ENCODE measurements at places on chromosomes 4 and X.

- no peaks in the 10 kb centered on the region for H3K27me3 ChIP-seq
- no peak overlapping the region for H3K27ac ChIP-seq
- no peak for DNase-seq
- H3K4me1 ChIP-seq: peaks cover 10% of the 10 kb centered on the region
Observed at GRCh38 chr4:829761-830600, 4.1 kb upstream of the CPLX1 start.

DNA sequence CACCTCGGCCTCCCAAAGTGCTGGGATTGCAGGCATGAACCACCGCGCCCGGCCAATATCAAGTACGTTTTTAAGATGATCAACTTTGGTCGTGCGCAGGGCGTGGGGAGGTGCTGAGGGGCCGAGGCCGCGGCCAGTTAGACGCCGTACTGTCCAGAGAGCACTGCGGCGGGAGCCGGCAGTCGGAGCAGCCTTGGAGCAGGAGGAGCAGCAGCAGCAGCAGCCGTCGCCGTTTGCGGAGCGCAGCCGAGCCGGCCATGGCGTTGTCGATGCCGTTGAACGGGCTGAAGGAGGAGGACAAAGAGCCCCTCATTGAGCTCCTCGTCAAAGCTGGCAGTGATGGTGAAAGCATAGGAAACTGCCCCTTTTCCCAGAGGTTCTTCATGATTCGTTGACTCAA, 8.5 kb upstream of the USP9X start:
- H3K27ac ChIP-seq: no peak overlapping the region
- no peaks in the 10 kb centered on the region for H3K4me1 ChIP-seq
- H3K27me3 ChIP-seq: no peaks in the 10 kb centered on the region

DNA sequence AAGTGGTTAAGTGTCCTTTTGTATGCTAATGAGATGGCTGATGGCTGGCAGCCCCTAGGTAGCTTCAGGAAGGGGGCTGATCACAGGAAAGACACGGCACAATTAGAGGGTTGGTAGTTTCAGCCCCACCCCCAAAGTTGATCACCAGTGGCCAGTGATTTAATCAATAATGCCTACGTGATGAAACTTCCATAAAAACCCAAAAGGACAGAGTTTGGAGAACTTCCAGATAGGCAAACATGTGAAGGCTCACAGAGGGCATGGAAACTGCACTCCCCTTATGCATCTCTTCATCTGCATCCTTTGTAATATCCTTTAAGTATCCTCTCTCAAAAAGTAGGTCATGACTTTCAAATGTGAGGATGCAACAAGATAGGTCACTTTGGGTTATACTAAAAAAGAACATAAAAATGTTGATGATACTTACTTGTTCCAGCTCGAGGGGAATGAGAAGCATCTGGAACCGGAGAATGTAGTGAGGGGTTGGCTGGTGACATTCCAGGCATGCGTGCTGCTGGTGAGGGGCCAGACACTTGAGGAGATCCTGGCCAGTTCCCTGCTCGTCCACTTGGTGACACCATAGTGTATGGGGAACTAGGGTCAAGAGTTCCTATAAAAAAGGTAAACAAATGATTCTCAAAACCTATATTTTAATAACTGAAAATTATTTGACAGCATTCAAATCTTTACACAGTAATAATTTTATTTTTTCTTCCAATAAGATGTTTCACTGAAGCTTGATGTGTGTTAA, 16.7 kb upstream of the CXorf38 start:
- no peak overlapping the region for H3K4me3 ChIP-seq
- H3K36me3 ChIP-seq: peaks cover 5% of the 10 kb centered on the region
- no peak for DNase-seq
- H3K27me3 ChIP-seq: no peaks in the 10 kb centered on the region

DNA sequence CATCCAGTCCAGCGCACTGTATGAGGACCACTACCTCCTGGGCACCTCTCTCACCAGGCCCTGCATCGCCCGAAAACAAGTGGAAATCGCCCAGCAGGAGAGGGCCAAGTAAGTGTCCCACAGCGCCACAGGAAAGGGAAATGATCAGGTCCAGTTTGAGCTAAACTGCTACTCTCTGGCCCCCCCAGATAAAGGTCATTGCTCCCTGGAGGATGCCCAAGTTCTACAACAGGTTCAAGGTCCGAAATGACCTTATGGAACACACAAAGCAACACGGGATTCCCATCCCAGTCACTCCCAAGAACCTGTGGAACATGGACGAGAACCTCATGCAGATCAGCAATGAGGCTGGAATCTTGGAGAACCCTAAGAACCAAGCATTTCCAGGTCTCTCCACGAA, 104.1 kb downstream of the PLS3 start:
- no peaks in the 10 kb centered on the region for H3K27me3 ChIP-seq
- H3K4me1 ChIP-seq: no peaks in the 10 kb centered on the region
- H3K36me3 ChIP-seq: no peaks in the 10 kb centered on the region
- H3K4me3 ChIP-seq: no peak overlapping the region
- H3K27ac ChIP-seq: no peak overlapping the region
- no peak for DNase-seq

DNA sequence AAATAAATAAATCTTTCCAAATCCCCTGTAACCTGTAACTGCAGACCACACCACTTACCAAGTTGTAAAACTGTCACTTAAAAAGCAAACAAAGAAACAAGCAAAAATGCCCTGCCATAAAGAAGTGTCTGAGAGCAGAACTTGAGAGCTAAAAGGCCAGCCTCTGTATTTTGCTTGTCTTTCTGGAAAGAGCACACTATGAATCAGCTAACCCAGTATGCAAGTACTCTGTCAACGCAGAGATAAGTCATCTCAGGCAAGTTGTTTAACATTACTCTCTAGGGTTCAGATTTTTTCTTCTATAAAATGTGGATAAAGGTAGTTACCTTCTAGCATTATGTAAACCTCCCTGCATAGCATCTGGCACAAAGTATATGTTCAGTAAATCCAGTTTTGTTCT, 134.8 kb downstream of the HS3ST1 start:
- H3K36me3 ChIP-seq: no peaks in the 10 kb centered on the region
- no peak overlapping the region for H3K4me3 ChIP-seq
- H3K4me1 ChIP-seq: no peaks in the 10 kb centered on the region

All from thoracic aorta (tissue), 2 donors.